ENCODE measurements at places on chromosomes 4 and X.

- DNase-seq, result no peak
Observed at GRCh38 chrX:120727911-120728310, 98.1 kb upstream of the C1GALT1C1 start.

DNA sequence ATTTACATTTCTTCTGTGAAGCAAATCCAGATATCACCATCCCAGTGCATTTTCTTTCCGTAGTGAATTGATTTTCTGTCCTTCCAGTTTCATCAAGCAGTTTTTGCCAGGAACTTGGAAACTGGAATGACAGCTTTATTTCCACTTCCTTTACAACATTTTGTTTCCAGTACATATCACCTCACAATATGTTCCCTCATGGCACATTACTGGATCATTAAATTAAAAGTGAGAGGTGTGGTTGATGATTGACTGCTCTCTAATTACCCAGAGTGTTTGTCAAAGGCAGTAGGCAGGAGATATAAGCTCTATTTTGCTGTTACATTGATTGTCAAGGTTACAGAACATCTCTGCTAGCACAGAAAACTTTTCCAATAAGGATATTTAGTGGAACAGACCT, 22.3 kb upstream of the ACE2 start:
- DNase-seq, result no peak

DNA sequence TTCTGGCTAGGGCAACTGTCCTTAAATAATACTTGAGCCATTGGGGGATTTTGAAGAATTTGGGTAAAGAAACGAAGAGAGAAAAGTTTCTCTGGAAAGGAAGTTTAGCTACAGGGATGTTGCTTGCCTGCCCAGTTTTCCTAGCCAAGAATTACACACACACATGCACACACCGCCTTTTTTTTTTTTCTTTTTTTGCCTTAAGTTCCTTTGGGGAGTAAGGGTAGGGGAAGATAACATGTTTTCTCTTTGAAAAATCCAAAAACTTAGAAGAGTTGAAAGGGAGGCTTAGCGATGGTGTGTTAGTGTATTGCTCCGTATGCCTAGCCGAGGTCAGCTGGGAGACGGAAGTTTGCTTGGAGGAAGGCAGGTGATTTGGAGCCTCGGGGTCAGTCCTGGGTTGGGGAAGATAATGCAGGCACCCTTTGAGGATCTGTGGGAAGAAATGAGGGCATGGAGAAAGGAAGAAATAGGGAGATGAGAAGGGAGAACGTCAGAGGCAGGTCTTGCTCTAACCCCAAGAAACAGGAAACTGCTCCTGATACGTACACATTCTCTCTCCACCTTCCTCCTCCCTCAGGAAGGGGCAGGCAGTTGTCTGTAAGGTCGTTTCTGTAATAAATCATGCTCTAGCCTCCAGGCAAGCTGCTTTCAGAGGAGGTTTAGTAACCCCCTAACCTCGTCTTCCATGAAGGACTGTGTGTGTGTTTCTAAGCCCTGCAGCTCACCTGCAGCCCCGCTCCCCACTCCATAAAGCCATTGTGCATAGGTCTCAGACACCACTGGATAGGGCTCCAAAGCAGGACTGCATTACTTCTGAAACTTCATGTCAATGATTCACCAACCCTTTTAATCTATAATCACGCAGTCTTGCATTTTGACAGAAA, 10.5 kb downstream of the KLF3 start:
- no peak for DNase-seq

DNA sequence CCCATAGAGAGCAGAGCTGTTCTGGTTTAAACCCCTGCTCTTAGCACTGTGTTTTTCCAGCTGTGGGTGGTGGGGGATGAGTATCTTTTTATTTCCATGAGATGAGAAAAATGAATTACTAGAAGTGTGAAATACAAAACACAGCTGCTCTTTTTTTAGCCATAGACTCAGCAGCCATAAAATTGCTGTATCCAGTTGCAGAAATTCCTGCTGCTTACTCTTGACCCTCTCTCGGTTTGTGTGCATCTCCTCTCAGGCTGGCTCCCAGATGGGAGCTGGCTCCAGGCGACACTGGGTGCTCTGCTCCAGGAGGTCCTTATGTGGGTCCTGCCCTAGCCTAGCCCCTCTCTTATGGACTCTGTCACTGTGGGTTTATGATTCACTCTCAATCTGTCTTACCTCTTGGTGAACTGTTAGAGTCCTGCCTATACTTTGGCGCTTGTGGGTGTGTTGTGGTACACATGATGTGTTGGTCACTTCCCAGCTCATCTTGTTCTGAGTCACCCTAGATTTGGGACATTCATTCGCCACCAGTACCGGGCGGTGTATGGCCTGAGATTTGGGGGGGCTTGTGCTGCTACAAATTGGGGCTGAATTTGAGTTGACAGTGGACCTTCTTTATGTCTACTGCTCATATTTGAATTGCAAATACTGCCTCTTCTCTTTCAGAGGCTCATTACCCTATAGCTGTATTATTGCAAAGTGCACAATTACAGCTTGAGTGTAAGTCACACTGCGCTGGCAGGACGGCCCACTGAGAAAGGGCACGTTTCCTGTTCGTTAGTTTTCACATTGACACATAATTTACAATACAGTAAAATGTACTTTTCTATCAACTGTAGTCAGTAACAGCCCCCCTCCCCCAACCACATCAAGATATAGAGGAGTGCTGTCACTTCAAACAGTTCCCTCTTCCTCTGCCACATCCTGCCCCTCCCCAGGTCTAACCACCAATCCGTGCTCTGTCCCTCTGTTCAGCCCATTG, 46.9 kb upstream of the MSANTD1 start:
- no peak for DNase-seq

GRCh38 chr4:126772662-126773061, 860.1 kb upstream of the INTU start:
- DNase-seq, result no peak

- no peak for DNase-seq
Observed at GRCh38 chr4:7004331-7004730, 38.8 kb upstream of the TADA2B start.

DNA sequence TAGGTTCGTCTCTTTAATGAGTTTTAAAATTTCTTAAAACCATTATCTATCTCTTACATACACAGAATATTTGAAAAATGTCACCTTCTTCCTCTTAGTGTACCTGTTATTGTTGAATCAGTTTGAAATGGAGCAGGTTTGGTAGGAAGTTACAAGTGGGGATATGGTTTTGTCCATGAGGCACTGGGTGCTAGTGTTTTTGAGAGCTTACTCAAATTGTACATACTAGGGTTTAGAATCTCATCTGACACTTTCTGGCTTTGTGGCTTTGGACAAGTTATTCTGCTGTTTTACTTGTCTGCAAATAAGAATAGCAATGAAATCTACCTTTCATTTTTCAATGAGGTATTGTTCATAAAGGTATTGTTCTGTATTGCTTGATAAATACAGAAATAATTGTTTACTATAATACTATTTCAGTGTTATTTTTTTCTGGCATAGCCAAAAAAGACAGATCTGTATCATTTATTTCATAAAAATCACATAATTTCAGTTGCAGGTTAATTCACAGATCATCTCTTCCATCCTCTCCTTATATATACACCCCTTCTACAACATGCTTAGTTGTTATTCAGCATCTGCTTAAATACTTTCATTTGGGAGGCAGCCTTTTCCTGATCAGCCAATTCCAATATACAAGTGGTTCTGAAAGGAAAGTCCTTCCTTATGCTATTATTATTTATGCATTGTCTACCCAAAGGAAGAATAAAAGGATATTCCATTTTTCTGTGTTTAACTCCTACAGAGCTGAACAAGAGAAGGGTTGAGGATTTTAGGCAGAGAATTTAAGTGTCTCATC, 13.3 kb downstream of the NCAPG start:
- DNase-seq, result no peak

- no peak for DNase-seq
Observed at GRCh38 chr4:115356176-115356575, 242.8 kb upstream of the NDST4 start.

DNA sequence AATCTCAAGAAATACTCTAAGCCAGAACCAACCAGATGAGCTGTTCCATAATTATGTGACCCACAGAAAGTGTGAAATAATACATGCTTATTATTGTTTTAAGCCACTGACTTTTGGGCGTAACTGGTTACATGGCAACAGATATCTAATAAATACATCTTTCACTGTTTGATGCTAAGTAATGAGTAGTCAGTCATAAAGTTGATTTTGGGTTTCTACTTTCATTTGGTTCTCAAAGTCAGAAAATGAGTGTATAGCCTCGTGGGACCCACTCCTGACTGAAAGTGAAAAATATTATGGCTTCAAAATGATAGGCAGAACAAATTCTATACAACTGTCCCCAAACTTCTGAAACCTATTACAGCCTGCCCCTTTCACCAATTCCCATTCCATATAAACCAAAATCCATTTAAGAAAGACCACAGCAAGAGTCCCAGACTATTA, 88.0 kb upstream of the CBR4 start:
- DNase-seq, result no peak

- no peak for DNase-seq
Observed at GRCh38 chr4:78360466-78360865, 191.1 kb upstream of the ANXA3 start.

- no peak for DNase-seq
Observed at GRCh38 chr4:8050555-8051206, 107.9 kb downstream of the ABLIM2 start.

GRCh38 chr4:107988763-107989035, 990 bp upstream of the HADH start:
- DNase-seq, result no peak

DNA sequence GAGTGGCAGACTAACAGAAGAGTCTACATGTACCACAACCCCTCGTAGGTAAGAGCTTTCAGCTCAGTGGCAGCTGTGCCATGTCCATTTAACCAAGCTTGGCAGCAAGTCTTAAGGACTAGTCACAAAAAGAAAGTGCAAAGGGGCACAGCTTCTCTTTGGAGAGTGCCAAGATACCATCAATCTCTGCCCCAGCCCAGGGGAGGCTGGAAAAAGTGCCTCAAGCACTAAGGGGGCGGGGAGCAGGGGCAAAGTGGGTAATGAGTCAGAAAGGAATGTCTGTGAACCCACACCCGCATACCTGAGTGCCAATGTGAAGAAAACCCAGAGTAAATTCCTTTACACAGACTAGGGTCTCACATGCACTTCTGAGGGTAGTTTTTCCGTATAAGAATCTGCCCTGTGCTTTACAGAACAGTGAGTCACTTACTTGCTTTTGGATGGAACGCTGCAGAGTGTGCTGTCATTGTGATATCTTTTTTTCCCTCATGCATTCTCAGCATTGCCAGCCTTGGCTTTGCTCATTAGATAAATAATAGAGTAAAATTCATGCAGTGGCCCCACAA, 219.8 kb downstream of the ZNF674 start:
- peak; percentile 7 for DNase-seq

DNA sequence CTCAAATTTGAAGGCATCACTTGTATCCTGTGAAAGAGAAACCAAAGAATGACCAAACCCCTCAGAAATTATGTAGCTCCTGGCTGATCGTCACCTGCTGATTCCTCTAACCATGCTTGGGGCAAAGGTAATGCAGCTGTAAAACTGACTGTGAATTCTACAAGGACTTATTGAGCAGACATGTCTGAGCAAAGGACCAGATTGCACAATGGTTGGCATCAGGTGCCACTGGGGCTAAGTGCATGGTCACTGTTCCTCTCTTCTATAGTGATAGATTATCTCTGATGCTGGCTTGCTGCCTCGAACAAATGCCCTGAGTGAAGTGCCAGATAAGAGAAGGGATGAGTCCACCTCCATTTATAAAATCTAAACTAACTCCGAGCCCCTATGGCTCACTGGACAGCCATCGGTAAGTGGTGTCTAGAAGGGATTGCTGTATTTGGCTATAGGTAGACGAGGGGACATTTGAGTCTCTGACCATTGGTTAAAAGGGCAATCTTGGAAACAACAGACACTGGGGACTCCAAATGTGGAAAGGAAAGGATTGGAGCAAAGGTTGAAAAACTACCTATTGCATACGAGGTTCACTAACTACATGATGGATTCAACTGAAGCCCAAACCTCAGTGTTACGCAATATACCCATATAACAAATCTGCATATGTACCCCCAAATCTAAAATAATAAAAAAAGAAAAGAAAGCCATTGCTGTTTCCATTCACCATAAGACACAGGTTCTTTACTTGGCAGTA, 110.7 kb upstream of the IGSF1 start:
- no peak for DNase-seq

DNA sequence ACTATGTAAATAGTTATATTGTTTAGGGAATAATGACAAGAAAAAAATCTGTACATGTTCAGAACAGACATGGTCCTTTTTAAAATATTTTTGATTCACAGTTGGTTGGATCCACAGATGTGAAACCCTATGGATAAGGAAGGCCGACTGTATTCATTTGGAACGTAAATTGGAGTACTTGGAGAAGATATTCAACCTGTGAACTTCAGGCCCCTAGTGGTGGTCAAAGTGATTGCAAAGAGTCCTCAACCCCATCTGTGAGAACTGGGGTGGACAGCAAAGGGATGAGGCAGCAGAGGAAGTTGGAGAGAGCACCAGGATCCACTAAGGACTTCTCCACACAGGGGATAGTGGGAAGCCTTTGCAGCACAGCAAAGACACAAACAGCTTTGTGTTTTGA, 6.2 kb upstream of the CXCL13 start:
- no peak for DNase-seq

GRCh38 chrX:125132274-125132673, 187.4 kb upstream of the TEX13C start:
- DNase-seq, result no peak

GRCh38 chr4:141643557-141643956, 7.2 kb downstream of the IL15 start:
- DNase-seq, result no peak

- DNase-seq, result no peak
Observed at GRCh38 chr4:115841871-115842270, 728.5 kb upstream of the NDST4 start.

DNA sequence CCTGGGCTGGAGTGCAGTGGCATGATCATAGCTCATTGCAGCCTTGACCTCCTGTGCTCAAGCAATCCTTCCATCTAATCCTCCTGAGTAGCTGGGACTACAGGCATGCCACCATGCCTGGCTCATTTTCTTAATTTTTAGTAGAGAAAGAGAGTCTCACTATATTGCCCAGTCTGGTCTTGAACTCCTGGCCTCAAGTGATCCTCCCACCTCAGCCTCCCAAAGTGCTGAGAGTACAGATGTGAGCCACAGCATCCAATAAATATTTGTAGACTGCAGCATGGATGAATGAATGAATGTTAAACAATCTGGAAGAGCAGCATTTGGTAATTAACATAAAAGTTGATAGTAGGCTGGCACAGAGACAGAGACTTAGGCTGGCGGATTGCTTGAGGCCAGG, 20.0 kb downstream of the KLB start:
- DNase-seq, result no peak

DNA sequence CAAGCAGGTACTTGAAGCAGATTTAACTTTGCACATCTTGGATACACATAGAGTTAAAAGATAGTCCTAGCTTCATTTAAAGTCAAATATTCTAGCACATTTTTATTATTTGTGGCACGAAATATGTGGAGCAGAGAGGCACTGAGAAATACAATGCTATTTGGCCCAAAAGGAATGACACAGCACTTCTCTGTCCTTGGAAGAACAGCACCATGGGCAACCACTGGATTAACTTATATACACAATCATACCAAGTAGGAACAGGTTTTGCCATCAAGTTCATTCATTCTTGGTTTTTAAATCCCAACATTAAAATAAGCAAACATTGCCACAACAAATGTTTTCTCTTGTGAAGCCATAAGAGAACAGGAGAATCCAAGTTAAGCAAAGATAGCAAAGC, 924 bp upstream of the ENAM start:
- DNase-seq, result no peak

GRCh38 chr4:170741856-170742255, 652.1 kb upstream of the AADAT start:
- DNase-seq, result no peak

GRCh38 chr4:154677300-154677699, 64.8 kb upstream of the FGG start:
- no peak for DNase-seq

- no peak for DNase-seq
Observed at GRCh38 chr4:186982160-186982559, 258.5 kb upstream of the FAT1 start.

Measured in stimulated activated CD8-positive, alpha-beta memory T cell treated with anti-CD3 and anti-CD28 coated beads, Interleukin-4, amount 100 ng/mL, for 1 hour (primary cell).